ENCODE measurements at places on chromosomes 7 and 10.

DNA sequence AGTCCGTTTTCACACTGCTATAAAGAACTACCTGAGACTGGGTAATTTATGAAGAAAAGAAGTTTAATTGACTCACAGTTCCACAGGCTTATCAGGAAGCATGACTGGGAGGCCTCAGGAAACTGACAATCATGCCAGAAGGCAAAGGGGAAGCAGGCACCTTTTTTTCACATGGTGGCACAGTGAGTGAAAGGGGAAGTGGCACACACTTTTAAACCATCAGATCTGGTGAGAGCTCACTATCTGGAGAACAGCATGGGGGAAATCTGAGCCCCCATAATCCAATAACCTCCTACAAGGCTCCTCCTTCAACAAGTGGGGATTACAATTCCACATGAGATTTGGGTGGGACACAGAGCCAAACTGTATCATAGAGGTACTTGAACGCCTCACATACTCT lies 30.0 kb downstream of the AGR3 start:
- peak; percentile 77 for DNase-seq

GRCh38 chr10:64071218-64071617 lies 550.0 kb downstream of the REEP3 start:
- no peak for DNase-seq

DNA sequence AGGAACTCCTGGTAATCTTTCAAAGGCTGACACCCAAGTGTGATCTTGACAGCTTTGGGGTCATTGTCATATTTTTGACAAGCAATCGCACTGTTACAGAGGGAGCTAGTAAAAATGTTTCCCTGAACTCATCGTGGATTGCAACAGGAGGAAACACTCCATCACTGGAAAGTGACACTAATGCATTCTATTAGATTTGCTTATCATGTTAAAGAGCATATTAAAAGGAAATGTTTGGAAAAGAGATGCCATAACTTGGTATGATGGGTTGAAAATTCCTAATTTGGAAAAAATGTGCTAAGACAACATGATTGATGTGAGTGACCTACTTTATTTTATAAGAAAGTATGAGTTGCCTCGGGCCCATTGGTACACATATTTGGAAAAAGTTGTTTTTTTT lies 22.7 kb upstream of the EMX2 start:
- DNase-seq, result no peak

- no peak for DNase-seq
Observed at GRCh38 chr10:118610577-118610976, 15.1 kb upstream of the PRLHR start.

DNA sequence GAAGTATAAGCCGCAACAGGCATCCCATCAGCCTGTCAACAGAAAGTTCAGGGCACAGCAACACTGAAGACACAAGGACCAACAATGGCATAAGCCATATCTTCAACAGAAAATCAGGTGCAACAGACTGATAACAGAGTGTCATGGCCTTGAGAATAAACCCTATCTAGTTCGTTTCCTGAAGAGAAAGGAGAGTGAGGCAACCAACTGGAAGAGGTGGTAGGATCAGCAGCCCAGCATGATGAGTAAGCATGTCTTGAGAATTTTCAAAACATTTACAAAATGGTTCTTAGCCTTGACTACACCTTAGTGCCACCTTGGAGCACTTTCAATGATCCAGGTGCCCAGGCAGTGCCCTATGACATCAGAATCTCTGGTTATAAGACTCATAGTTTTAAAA lies 290.2 kb upstream of the SEMA3C start:
- DNase-seq, result no peak

DNA sequence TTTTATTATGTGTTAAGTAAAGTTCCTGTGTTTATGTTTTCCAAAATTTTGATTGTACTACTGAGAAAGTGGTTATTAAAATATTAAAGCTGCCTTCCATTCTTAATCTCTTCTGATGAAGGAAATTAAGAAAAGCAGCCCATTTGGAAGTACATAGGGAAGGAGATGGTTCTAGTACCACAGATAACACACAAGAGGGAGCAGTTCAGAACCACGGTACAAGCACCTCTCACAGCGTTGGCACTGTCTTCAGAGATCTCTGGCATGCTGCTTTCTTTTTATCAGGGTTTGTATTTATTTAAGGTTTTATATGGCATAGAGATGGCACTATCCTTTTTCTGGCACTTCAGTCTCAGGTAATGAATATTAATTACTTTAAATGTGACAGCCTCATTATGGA lies 111.6 kb downstream of the PHTF2 start:
- no peak for DNase-seq

- DNase-seq, result no peak
Observed at GRCh38 chr7:68730194-68730593, 868.1 kb upstream of the AUTS2 start.

- DNase-seq, result no peak
Observed at GRCh38 chr7:24438232-24438631, 135.0 kb upstream of the PALS2 start.

GRCh38 chr10:124957404-124957947 lies 15.6 kb downstream of the ZRANB1 start:
- peak; percentile 45 for DNase-seq

- no peak for DNase-seq
Observed at GRCh38 chr10:24449321-24449740, 240.4 kb downstream of the KIAA1217 start.

GRCh38 chr7:101575721-101576120 lies 53.4 kb downstream of the MYL10 start:
- no peak for DNase-seq

GRCh38 chr10:73859428-73859783 lies 14.9 kb downstream of the CAMK2G start:
- DNase-seq, result no peak

- no peak for DNase-seq
Observed at GRCh38 chr7:50956522-50957155, 173.9 kb upstream of the GRB10 start.

DNA sequence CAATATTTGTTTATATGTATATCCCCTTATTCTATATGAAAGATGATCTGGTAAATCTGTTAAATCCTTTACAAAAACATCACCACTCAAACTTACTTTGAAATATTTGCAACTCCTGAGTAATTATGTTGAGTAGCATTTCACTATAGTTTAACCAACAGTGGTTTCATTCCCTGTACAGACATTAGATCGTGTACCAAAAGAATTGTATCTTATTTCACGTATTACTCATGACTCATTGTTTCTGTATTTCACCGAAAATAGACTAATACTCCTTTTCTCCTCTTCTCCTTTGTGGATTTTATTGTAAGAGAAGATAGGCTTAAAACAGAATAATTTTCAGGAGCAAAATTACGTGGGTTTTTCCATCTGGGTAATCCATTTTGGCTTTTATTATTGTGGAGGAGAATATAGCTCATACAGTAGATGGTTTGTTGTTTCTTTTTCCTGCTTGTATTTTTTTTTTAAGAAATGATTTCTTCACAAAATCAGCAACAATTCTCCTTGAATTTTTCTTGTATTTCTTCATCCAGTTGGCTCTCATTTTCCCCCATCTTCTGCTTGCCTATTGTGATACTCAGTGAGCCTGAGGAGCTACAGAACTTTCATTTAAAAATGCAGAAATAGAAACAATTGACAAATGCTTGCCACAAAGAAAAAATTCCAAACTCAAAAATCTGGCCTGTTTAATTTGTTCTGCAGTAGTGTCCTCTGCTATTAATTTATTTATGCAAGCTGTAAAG lies 90.6 kb upstream of the OIT3 start:
- peak; percentile 19 for DNase-seq

DNA sequence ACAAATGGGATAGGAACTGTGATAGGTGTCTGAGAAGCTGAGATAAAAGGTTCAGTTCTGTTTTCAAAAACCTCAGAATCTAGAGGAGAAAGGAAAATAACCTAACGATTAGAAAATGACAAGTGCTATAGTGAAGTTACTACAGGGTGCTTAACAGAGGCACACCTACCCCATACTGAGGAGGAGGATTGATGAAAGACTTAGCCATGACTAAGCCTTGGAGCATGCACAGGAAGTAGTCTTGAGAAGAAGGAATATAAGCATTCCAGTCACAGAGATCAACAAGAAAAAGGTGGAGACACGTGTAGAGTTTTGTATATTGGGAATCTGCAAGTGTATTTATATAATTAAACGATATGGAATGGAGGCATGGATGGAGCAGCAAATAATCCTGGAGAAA lies 1225.5 kb upstream of the CELF2 start:
- no peak for DNase-seq

- peak; percentile 68 for DNase-seq
Observed at GRCh38 chr7:55280031-55280454, 85.1 kb upstream of the LANCL2 start.

DNA sequence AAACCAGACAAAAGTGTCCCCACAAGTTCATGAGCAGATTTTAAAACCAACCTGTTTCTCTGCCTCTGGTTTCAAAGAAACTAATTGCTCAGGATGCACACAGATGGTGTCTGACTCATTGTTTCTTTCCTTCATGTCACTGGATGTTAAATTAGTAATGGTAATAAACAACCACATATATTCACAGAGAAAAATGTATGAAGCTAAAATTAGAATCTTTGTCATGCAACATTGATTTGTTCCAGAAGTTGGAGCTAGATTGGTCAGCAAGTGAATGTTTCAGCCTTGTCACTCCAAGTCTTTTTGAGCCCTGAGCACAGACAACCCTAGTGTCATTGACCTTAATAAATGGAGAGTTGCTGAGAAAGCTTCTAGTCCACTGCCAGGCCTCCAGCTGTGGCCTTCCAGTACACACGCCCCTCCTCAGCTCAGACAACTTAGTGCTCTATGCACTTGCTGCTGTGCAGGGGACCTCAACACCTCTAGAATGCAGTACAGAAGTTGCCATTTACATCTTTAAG lies 175.9 kb downstream of the CCDC71L start:
- DNase-seq, result no peak

DNA sequence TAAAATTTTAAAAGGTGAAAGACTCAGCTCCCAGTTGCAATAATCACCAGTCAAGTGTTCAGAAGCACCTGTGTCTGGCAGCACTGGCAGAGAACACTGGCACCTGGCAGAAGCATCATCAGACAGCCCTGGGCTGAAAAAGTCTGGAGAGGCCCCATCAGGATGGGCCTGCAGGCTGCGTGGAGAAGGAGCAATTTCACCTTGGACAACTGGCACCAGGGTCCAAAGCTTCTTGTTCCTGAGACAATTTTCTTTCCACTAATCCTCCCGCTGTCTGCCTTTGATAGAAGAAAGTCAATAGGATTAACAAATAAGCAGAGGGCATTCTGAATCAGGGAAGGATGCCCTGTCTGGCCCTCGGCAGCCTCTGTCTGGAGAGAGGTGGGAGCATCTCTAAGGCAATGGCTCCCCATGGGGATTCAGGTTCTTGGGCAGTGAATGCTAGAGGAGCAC lies 6.5 kb downstream of the COBL start:
- DNase-seq, result no peak

DNA sequence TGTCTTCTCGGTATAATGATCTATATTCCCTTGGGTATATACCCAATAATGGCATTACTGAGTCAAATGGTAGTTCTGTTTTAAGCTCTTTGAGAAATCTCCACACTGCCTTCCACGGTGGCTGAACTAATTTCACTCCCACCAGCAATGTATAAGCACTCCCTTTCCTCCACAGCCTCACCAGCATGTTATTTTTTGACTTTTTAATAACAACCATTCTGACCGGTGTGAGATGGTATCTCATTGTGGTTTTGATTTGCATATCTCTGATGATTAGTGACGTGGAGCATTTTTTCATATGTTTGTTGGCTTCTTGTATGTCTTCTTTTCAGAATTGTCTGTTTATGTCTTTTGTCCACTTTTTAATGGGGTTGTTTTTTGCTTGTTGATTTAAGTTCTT lies 33.6 kb downstream of the KIAA1217 start:
- no peak for DNase-seq

DNA sequence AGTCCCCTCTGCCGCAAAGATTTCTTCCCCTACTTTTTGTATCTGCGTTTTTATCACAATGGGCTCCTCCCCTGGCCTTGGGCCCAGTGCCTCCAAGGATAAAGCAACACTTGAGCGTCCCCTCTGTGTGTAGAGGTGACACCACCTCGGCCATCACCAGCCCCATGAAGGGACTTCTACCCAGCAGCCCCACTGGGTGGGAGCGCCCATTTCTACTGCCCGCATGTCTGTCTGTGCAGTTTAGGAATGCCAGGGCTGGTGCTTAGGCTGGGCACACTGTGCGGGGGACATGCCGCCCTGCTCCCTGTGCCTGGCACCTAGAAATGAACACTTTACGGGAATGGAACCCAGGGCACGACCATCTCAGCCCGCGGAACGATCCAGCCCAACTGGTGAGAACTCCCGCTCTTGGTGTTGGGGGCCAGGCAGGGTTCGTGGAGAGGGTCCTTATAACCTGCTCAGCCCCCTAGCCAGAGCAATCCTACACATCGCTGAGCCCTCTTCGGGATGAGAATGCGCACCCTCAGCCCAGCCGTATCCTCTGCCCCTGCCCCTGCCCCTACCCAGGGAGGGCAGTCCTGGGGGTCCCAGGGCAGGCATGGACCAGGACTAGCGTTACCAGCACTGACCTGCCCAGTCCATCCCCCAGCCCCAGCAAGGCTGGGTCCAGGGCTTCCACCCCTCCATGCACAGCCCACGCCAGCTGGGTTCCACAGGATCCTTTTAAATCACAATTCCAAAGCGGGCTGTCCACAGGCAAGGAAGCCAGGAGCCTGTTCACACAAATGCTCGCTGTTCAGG lies 12.8 kb downstream of the CRYGN start:
- DNase-seq, result no peak

DNA sequence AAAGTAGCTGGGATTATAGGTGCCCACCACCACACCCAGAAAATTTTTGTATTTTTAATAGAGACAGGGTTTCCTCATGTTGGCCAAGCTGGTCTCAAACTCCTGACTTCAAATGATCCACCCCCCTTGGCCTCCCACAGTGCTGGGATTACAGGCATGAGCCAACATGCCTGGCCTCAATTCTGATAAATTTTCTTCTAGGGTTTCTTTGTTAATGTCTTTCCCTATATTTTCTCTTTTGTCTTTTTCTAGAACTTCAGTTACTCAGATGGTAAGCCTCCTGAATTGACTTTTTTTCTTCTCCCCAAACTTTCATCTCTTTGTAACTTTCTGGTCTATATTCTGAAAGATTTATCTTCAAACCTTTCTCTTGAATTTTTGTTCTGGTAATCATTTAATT lies 12.7 kb upstream of the SMURF1 start:
- DNase-seq, result no peak

- DNase-seq, result no peak
Observed at GRCh38 chr10:32376771-32377170, 29.8 kb upstream of the EPC1 start.

GRCh38 chr10:120978589-120979252 lies 127.6 kb downstream of the WDR11 start:
- no peak for DNase-seq

DNA sequence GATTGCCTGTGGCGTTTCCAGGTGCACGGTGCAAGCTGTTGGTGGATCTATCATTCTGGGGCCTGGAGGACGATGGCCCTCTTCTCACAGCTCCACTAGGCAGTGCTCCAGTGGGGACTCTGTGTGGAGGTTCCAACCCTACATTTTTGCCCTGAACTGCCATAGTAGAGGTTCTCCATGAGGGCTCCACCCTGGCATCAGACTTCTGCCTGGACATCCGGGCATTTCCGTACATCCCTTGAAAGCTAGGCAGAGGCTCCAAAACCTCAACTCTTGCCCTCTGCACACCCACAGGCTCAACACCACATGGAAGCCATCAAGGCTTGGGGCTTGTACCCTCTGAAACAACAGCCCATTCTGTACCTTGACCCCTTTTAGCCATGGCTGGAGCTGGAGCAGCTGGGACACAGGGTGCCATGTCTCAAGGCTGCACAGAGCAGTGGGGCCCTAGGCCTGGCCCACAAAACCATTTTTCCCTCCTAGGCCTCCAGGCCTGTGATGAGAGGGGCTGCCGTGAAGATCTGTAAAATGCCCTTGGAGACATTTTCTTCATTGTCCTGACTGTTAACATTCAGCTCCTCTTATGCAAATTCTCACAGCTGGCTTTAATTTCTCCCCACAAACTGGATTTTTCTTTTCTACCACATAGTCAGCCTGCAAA lies 10.0 kb upstream of the FGL2 start:
- no peak for DNase-seq
